ENCODE measurements at places on chromosomes 6 and 20.

DNA sequence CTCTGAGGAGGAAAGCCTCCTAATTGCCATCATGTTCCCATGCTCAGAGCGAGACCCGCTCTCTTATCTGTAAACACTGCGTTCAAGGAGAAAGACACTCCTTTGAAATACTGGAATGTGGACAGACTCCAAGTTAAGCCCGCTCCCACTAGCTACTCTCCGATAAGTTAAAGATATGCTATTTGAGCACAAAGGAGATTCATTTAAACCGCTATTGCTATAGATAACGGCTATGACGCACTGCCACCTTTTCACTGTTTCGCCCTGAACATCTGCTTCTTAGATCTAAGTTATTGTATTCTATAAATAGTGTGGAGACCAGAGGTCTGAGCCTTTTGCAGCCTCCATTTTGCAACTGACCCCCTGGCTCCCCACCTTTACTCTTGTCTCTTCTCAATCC is 82.3 kb downstream of the GPX5 start:
- no peak for DNase-seq

- DNase-seq, result no peak
Measured at GRCh38 chr20:4089756-4090487, 74.6 kb upstream of the RNF24 start.

GRCh38 chr6:156701966-156702365 is 75.2 kb upstream of the ARID1B start:
- no peak for DNase-seq

DNA sequence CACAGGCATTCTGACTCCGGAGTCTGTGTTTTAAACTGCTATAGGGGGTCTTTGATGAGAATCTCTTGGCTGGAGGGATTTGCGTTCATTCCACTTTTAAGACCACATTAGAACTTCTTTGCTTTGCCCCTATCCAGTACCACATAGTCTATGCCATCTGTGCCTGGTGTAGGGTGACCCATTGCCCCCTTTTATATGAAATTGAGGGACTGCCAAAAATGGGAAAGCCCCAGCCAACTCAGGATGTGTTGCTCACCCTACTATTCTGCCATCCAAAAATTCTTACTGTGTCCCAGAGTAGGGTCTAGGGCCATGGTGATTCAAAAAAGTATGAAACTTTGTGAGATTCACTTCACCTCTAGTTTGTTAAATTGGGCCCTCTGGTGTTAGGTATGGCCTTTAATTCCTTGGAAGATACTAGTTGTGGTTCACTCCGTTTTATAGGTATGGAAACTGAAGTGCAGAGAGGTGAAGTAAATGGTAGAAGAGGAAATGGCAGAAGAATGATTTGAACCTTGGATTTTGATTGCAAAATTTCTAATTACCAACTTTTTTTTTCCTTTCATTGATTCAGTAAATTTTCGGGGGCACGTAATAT is 1.4 kb downstream of the PFDN4 start:
- no peak for DNase-seq

DNA sequence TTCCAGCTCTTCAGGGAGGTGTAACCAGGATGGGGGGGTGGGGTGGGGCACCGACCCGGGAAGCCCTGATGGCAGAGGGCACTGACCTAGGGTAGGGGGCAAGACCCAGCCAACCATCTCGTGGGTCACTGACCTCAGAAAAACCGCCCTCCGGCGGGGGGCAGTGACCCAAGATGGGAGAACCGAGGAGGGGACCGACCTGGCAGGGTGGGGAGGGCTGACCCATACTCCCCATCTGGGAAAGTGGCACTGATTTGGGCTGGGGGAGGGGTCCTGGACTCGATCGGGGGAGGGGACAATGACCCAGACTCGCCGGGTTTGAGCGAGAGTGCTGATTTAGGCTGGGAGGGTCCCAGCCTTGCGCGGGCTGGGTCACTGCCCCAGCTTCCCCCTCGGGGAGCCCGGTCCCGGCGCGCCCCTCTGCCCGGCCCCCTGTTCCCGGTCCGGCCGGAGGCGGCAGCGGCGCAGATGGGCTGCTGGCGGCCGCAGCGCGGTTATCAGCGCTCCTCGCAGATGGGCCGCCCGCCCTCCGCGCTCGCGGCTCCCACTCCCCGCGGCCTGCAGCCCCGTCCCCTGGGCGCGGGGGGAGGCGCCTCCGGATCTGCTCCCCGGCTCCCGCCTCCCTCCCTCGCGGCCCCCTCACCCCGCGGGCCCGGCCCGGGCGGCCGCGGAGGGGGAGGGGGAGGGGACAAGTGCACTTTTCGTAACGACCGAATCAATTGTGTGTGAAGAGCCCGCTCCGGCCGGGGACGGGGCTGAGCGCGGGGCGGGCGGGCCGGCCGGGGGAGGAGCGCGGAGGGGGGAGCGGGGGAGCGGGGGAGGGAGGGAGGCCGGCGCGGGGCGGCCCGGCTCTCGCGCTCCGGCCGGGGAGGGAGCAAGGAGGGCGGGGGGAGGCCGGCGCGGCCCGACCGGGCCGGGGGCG is 2.2 kb downstream of the NOL4L start:
- DNase-seq, result no peak

DNA sequence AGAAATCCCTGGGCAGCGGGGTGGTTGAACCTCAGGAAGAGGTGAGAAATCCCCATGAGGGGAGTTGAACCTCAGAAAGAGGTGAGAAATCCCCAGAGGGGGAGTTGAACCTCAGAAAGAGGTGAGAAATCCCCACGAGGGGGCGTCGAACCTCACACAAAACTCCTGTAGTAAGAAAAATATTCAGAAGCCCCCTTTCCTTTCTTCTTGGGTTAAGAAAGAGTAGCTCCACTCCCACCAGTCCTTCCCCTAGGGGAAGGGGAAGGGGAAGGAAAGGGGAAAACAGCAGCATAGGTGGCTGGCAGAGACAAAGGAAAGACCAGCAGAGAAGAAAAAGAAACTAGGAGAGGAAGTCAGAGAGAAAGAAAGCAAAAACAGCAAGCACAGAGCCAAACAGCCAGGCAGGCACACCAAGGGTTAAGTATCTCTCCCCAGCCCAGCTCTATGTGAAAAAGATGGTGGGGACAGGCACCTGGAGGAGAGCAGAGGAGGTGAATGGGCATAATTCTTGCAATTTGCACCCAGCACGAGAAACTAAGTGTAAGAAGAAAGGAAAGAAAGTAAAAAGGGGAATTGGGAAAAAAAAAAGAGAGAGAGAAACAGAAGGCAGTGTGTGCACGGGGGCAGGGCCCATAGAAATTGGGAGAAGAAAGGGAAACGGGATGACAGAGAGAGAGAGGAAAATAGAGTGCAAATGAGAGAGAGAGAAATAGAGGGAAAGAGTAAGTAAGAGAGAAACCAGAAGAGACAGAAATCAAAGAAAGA is 88.2 kb downstream of the PLG start:
- no peak for DNase-seq

GRCh38 chr6:135117413-135117968 is 62.9 kb upstream of the HBS1L start:
- peak; percentile 47 for DNase-seq

DNA sequence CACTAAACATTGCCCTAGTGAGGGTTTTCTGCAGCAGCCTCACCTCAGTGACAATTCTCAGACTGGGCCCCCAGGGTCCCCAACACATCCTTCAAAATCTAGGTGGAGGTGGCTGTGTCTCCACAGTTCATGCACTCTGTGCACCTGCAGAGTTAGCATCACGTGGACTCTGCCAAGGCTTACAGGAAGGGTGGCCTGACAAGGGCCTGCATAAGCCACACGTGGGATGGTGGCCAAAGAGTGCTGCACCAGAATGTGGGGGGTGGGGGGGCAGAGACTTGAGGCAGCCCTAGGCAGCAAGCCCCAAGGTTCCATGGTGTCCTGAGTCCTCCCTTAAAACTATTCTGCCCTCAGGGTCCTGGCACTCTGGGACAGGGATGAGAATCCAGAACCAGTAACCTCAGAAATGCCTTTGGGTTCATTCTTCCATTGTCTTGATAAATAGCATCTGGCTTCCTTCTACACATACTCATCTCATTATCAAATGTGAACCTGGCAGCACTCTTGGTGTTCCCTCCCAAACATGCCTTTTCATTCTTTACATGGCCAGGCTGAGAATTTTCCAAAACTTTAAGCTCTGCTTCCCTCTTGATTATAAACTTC is 1.6 kb upstream of the SERPINB1 start:
- DNase-seq, result peak; percentile 28

DNA sequence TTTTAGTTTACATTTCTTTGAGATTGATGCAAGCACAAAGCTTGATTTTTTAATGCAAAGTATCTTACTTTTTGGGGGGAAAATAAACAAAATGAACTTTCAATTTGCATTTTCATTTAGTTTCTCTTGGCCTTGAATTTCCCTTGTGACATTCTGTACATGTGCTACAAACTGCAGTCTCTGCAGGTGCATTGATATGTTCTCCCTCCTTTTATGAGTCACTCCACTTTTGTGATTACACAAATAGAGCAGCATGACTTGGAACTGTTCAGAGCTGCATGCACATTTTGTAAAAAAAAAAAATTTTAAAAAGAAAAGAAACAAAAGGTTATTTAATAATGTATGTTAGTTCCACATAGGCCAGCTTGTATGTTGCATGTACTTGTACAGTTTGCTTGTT is 220.0 kb upstream of the KCNQ5 start:
- DNase-seq, result no peak

DNA sequence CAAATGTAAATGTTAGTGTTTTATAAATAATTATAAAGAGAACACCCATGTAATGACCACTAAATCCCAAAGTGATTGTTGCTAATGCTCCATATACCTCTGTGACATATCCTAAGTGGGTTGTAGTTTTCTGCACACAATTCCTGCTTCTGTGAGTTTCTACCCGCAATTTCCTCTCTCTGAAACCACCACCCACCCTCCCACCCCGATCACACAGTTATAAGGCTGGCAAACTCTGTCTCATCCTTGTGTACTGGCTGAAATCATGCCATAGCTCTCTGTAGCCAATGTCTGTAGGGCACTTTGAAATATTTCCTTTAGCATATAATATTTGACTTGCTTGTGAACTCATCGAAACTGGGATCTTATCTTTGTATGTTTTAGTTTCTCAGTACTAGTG is 236.6 kb downstream of the PLCB1 start:
- no peak for DNase-seq

- no peak for DNase-seq
Measured at GRCh38 chr6:106126482-106126881, 40.3 kb downstream of the PRDM1 start.

DNA sequence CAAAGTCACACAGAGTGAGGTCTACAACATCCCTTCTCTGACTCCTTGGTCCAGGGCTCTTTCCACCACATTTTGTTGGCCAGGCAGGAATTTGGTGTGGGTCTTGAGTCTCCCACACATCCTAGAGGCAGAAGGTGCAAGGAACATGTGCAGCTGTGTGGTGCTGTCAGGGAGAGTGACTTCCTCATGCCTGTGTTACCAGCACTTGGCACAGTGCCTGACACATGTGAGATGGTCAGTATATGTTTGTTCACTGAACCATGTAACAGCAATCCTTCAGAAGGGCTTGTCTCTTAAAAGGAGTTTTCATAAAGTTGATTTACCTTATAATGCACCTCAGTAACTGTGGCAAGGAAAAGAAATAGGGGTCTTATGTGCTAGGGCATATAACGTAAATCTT is 168.5 kb downstream of the CDC5L start:
- DNase-seq, result no peak

DNA sequence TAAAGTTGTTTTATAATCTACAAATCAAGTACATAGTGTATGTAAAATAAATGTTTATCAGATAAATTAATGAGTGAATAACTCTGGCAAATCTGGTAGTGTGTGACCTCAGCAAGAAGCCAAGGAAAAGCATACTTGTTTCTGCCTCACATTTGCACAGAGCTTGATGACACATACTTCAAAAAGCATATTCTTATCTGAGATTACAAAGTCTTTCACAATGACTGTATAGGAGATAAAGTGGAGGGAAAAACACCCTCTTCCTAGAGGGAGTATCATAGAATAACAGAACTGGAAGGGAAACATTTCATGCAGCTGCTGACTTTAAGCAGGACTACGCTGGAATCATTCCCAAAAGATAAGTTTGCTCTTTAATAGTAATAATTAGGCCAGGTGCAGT is 28.1 kb upstream of the AKAP7 start:
- DNase-seq, result no peak

DNA sequence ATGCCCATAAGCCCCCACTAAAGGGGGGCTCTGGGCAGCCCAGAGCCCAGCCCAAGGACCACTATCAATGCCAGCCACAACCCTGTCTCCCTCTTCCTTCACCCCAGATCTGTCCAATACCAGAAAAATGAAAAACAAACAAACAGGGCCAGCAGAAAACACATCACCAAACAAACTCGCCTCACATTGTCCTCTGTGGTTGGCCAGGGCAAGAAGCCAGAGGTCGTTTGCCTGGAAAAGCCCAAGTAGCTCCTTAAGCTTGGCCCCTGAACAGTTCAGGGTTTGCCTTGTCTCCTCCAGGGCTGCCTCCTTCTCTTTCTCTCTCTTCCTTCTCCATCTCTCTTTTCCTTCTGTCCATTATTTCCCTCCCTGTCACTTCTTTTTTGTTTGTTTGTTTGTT is 10.1 kb upstream of the SCUBE3 start:
- DNase-seq, result no peak

DNA sequence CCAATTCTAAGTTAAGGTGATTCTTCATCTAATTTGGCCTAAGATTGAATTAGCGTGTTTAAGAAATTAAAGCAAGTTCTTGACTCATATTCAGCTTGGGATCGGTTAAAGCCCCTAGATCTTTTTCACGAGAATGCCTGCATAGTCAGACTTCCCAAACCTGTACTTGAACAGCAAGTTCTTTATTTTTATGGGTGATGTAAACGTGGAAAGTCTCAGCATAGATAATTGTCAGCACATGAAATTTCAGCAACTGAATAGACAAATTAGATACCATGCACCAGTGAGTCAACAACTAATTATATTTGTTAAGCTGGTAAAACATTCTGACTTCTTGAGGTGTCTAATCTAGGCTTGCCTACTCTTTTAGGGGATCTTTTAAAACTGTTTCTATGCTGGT is 183.1 kb upstream of the TNFAIP3 start:
- no peak for DNase-seq

- DNase-seq, result no peak
Measured at GRCh38 chr20:1330075-1330830, 1.3 kb upstream of the SDCBP2 start.

- no peak for DNase-seq
Measured at GRCh38 chr6:22436134-22436533, 133.2 kb upstream of the HDGFL1 start.

GRCh38 chr6:166097914-166098522 is 69.6 kb downstream of the TBXT start:
- DNase-seq, result peak; percentile 38

- DNase-seq, result peak; percentile 31
Measured at GRCh38 chr6:143872201-143872600, 7.9 kb downstream of the ZC2HC1B start.

DNA sequence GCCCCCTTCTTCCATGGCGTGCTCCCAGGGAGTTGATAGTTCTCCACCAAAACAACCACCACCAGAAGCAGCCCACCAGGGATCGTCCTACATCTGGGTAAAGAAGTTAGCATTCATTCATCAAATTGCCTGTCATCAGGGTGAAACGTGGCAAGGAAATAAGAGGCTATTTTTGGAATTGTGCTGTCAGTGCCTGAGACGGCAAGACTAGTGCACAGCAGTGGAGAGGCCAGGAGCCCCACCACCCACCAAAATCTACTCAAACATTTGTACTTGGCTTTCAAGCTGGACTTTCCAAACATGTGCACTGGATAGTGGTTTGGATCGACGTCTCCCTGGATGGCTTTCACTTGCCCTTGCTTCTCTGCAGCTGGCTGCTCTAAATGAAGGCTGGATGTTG is 44.8 kb downstream of the TXNDC5 start:
- DNase-seq, result no peak

GRCh38 chr6:14072084-14072483 is 45.5 kb upstream of the CD83 start:
- DNase-seq, result no peak
